Left ventricle myocardium superior (tissue), 1 donor: ENCODE measurements at places on chromosomes 5 and 9. TPM values are rescaled to one million over a fixed set of nuclear protein-coding genes. Genes with fewer than 3 reads are reported as not detected.

- no peak for DNase-seq
Observed at GRCh38 chr5:23208959-23209431, 298.4 kb upstream of the PRDM9 start.

DNA sequence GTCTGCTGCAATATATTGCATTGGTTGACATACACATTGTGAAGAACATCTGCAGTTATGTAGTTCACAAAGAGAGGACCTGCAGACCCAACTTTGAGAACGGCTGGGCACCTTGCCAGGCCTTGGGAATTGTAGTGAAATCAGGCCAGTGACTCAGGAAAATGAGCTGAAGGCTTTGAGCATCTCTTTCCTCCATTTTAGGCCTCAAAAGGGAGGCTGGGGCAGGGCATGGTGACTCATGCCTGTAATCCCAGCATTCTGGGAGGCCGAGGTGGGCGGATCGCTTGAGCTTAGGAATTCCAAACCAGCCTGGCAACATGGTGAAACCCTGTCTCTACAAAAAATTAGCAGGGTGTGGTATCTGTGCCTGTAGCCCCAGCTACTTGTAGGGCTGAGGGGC, 1.4 kb upstream of the IPPK start:
- DNase-seq, result peak; percentile 63

- no peak for DNase-seq
Observed at GRCh38 chr5:151660616-151661495, 25.9 kb downstream of the SPARC start.

DNA sequence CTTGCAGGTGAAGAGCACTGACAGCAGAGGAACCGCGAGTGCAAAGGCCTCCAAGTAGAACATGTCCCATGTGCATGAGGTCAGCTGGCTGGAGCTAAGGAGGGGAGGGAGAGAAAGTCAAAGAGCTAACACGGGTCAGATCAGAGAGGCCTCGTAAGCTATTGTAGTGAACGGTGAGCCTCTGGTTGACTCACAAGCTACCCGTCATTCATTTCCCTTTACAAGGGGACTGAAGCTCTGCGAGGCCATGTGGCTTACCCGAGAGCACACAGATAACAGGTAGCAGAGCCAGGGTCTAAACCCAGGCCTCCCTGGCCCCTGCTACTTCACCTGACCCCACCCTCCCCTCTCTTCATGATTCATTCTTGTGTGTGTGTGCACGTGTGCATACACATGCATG, 152.7 kb upstream of the ADRA1B start:
- DNase-seq, result no peak

DNA sequence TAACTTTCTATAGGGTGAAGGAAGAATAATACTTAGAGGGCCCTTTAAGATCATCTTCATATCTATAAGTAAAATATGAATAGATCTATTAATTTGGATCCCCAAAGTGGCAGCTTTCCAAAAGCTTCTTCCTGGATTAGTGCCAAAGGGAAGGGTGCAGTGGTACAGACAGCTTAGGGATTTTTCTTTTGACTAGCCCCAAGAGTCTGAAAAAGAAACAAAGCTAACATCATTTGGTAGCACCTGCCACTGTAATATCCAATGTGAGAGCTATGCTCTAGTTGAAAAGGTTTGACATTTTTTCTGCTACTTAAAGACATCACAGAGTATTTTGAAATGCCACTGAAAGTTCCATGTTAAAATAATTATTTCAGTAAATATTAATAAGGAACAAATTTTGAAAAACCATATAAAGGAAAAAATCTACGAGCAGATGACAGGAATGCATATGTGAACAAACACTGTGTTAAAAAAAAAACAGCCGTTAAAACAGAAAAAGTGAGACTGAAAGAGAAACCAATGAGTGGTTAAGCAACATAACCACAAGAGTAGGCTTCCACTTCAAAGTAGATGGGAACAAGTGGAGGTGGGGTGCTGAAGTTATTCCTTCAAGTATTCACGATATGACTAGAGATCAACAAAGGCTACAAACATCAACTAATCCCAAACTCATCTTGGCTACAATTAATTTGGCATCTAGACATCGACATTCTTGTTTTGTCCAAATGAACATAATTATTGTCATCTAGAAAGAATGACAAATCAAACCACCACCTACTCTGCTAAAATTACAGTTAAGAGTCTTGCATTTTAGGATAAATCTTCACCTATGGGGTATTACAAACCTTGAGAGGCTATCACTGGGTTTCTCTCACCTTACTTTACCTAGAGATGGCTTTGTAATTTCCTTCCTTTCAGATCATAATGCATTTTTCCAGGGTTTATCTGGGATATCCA, 137.5 kb downstream of the CPLANE1 start:
- no peak for DNase-seq

- no peak for DNase-seq
Observed at GRCh38 chr9:104911032-104911607, 16.8 kb downstream of the ABCA1 start.

DNA sequence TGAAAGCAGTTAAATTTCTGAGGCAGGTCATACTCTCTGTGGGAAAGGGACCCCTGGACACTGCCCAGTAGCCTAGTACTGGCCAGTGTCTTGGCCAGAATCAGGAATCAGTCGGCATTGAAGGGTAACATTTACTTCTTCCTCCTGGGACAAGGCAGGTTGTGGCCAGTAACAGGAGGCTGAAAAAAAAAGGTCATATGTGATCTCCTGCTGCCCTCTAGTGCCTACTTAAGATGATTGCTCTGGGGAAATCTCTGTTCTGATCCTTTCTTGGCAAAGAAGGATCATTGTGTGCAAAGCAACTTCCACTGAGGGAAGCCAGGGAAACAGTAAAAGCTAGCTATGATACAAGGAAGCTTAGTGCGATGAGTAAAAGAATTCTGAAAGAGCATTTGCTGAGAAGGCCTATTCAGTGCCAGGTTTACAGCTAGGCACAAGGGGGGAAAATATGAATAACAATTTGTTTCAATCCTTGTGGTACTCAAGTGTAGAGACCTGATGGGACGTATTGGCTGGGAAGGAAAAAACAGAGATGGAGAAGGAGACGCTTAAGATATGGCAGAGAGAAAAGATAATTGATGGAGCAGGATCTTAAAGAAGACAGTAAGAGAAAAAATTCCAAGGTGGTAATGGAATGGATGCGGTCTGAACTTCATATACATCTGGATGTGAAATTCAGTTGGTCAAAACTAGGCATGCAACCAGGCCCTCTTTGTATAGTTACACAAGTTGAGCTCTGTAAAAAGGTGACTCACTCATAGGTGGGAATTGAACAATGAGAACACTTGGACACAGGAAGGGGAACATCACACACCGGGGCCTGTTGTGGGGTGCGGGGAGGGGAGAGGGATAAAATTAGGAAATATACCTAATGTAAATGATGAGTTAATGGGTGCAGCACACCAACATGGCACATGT, 25.8 kb upstream of the TRIM32 start:
- no peak for DNase-seq

DNA sequence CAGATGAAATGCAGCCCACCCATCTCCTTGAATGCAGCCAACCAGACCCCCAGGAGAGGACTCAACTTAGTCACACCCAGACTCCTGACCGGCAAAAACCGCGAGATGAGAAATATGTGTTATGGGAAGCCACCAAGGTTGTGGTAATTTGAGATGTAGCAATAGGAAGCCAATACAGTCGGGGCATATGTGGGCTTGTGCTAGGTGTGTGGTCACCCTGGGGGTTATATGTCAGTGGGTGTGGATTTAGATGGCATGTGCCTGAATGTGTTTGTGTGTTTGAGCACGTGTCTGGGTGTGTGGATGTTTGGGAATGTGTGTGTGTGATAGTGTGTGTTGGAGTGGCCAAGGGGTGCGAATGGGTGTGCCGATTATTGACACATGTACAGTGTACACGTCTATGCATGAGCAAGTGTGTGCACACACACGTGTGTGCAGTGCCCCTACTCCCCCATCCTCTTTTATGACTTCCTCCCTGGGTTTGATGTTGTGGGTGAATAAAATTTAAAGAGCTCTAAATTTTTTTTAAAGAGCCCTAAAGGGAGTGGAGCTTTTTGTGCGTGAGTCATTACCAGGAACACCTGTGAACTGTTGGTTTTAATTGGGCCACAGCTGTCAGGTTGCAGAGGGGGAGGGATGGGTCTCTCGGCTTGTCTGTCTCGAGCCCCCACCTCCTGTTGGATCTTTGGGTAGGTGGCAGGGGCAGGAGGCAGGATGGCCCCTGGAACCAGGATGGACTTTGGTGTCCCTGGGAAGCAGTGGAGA, 86.8 kb downstream of the LHX2 start:
- no peak for DNase-seq

DNA sequence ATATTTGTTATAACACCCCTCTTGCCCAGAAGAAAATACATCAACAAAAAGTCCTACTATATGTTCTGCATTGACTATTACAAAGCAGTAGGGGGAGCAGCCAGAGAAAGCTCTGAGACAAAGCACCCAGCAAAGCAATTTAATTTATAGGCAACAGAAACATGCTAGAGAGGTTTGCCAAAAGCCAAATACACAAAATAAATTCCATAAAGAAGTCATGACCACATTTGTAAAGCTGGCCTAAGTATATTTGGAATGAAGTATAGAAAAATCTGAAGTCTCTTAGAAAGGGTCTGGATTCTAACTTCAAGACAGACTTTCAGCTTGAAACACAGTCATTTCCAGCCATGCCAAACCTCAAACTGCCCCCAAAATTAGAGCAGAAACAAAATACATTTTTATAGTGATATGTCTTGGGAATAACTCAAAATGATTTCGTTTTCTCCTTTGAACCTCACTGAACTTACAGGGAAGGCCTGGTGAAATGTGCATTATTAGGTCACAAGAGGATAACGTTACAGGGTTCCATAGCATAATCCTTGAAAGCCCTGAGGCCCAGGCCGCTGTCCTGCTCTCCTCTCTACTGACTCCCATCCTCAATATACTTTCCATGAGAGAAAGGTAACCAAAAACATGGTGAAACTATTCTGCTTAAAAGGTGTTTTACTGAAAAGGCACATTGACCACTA, 451.8 kb downstream of the RAB3C start:
- DNase-seq, result no peak

DNA sequence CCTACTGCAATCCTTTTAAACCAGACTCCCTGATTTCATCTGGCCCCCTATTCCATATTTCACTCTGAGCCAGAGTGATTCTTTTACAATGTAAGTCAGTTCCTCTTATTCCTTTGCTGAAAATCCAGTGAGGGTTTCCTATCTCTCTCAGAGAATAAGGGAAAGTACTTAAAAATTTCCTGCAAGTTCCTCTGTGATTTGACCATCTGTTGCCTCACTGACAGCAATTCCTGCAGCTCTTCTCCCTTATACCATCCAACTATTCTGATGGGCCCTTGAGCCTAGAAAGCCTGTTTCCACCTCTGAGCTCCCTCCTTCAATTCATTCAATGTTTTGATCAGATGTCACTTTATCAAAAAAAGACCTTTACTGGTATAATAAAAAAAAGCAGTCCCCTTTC, 317.1 kb upstream of the CCNH start:
- no peak for DNase-seq

DNA sequence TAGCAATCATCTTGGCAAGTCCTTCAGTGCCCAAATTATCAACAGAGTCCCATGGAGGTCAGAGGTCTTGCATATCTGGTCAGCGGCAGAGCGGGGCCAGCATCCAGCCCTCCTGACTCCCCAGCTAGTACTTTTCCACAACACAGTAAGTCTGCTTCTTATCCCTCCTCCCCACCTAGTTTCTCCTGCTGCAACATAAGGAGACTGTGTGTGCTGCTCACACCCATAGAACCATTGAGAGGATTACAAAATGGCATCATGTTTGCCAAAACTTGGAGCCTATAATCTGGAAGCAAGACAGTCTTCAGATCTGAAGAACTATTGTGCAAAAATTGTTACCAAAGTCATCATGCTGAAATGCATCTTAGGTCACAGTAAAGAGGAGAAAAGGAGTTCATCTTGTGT, 125.8 kb upstream of the ZNF366 start:
- no peak for DNase-seq

DNA sequence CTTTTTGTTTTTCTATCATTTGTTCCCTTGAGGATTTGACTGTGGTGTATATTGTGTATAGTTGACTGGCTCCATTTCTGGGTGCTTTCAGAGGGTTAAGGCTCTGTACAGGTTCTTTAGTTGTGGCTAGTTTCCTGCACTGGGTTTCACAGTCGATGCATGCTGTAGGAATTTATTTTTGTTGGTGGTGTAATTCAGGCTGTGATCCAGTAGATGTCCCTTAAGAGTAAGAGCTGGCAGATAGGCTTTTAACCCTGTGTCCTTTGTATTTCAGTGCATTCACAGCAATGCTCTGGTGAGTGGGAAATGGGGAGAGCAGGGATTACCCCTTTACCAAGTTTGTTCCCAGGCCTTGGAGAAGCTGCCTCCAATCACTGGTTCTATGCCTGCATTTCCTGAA, 112.9 kb downstream of the SPATA31D1 start:
- no peak for DNase-seq

- DNase-seq, result no peak
Observed at GRCh38 chr5:11045411-11045810, 284.4 kb upstream of the DAP start.

- no peak for DNase-seq
Observed at GRCh38 chr5:51095486-51095885, 287.8 kb upstream of the ISL1 start.

DNA sequence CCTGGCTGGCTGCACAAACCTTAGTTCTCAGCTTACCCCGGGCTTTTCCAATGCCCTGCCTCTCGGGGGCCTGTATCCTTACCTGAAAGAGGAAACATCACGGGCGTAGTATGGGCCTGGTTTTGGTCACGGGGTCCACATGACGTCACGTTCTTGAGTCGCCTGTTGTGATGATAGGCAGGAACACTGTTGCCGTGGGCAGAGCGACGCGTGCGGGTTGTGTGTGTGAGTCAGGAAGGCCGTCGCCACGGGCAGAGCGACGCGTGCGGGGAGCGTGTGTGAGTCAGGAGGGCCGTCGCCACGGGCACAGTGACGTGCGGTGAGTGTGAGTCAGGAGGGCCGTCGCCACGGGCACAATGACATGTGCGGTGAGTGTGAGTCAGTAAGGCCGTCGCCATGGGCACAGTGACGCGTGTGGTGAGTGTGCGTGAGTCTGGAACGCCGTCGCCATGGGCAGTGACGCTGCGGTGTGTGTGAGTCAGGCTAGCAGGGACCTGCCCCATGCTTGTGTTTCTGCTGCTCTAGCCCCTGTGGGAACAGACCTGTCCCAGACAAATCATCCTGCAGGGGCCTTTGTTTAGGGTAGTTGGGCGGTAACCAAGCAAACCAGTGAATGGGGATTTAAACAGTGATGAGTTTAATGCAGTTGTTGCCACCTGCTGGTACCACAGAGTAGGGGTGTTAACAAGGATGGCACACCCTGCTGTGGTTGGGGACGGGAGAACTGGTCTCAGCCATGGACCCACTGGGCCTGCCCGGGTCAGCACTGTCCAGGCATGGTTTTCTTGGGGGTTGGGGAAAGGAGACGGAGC, 19.8 kb downstream of the TRIP13 start:
- DNase-seq, result no peak

Gene GDF9
- 0.30 TPM for total RNA-seq

Gene SELENOP
- total RNA-seq, result 297 TPM

Gene SPATA31E1
- total RNA-seq, result not detected

Gene SPARC
- total RNA-seq, result 439 TPM

Gene CCL21
- 32.5 TPM for total RNA-seq

Gene MROH2B
- total RNA-seq, result not detected

Gene TEK
- 22.2 TPM for total RNA-seq

Gene HMCN2
- 7.3 TPM for total RNA-seq

Gene RASGEF1C
- 0.40 TPM for total RNA-seq

Gene PRDM9
- not detected for total RNA-seq

Gene ORM2
- total RNA-seq, result not detected

Gene CARD9
- 0.79 TPM for total RNA-seq

Gene MAMDC4
- 12.9 TPM for total RNA-seq
